ENCODE measurements at places on chromosomes 3 and 15. TPM values are rescaled to one million over a fixed set of nuclear protein-coding genes. Genes with fewer than 3 reads are reported as not detected.

DNA sequence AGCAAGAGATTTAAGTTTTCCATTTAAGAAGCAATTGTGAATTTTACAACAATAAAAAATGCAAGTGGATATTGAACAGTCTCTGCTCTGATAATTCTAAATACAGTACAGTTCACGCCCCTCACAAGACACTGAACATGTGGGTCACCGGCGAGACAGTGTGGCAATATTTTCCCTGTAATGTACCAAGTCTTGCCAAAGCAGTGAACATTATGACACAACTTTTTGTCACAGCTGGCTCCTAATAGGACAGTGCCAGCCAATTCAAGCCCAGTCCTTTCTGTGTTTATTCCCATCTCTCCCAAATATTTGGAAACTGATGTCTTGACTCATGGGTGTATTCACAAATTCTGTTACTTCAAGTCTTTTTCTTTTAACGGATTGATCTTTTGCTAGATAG lies 62.3 kb downstream of the PPARG start:
- DNase-seq, result no peak

The SLC28A1 gene
- 0.03 TPM for polyA plus RNA-seq

GRCh38 chr3:55343486-55344357 lies 143.4 kb downstream of the WNT5A start:
- DNase-seq, result no peak

GRCh38 chr3:17412950-17413530 lies 329.4 kb downstream of the TBC1D5 start:
- DNase-seq, result no peak
